Smooth muscle cell of the umbilical artery (primary cell): ENCODE measurements at places on chromosomes 12 and 14. TPM values are rescaled to one million over a fixed set of nuclear protein-coding genes. Genes with fewer than 3 reads are reported as not detected.

CBLN3 gene
- total RNA-seq = 1.7 and 2.7 TPM in 2 replicates

DTX1 gene
- not detected in 2 replicates for total RNA-seq

PRPH gene
- not detected in 2 replicates for total RNA-seq

PIWIL1 gene
- total RNA-seq = not detected in 2 replicates

C12orf56 gene
- 0.30 and 1.8 TPM in 2 replicates for total RNA-seq

HOXC12 gene
- not detected in 2 replicates for total RNA-seq

FAR2 gene
- 0.89 and 4.2 TPM in 2 replicates for total RNA-seq

LARP4 gene
- total RNA-seq = 44.5 and 56.6 TPM in 2 replicates

LPAR5 gene
- not detected in 2 replicates for total RNA-seq

SYCP3 gene
- total RNA-seq = 0.30 and 0.32 TPM in 2 replicates

MGP gene
- total RNA-seq = 6.7 and 31.5 TPM in 2 replicates

SELPLG gene
- 0.89 and 2.2 TPM in 2 replicates for total RNA-seq

SYNJ2BP gene
- 19.2 and 19.6 TPM in 2 replicates for total RNA-seq

PHETA1 gene
- total RNA-seq = 7.7 and 12.0 TPM in 2 replicates

TSPAN11 gene
- under 0.01 and 0.69 TPM in 2 replicates for total RNA-seq

RNASE7 gene
- total RNA-seq = not detected in 2 replicates

KLHL33 gene
- total RNA-seq = under 0.01 and 0.05 TPM in 2 replicates

EIF4B gene
- total RNA-seq = 1,104 and 1,171 TPM in 2 replicates

IFNG-AS1 gene
- total RNA-seq = not detected in 2 replicates

NUMB gene
- total RNA-seq = 20.8 and 61.4 TPM in 2 replicates

TMEM229B gene
- total RNA-seq = 1.8 and 2.4 TPM in 2 replicates

TAS2R14 gene
- 4.2 and 5.4 TPM in 2 replicates for total RNA-seq

RNF31 gene
- total RNA-seq = 28.5 and 44.6 TPM in 2 replicates

KRT77 gene
- total RNA-seq = not detected in 2 replicates

CLEC1A gene
- not detected in 2 replicates for total RNA-seq

WDHD1 gene
- 9.5 and 17.7 TPM in 2 replicates for total RNA-seq

A2ML1 gene
- not detected in 2 replicates for total RNA-seq

LRRIQ1 gene
- total RNA-seq = 0.30 and 0.69 TPM in 2 replicates

IFI27L2 gene
- total RNA-seq = 39.6 and 181 TPM in 2 replicates

LBHD2 gene
- total RNA-seq = not detected in 2 replicates

CLEC6A gene
- not detected in 2 replicates for total RNA-seq

RAPGEF3 gene
- 4.2 and 6.1 TPM in 2 replicates for total RNA-seq

P2RX2 gene
- total RNA-seq = not detected in 2 replicates

PLA2G1B gene
- not detected in 2 replicates for total RNA-seq

CALM1 gene
- total RNA-seq = 335 and 397 TPM in 2 replicates

SLCO1B1 gene
- total RNA-seq = not detected in 2 replicates

FOXN4 gene
- not detected in 2 replicates for total RNA-seq

SLC25A21 gene
- total RNA-seq = 0.51 and 0.89 TPM in 2 replicates

KRT83 gene
- total RNA-seq = not detected in 2 replicates

AQP2 gene
- total RNA-seq = not detected in 2 replicates

RILPL1 gene
- 7.7 and 11.2 TPM in 2 replicates for total RNA-seq

AGAP2 gene
- total RNA-seq = 0.23 and 0.30 TPM in 2 replicates

RERG gene
- total RNA-seq = 0.14 and 0.30 TPM in 2 replicates

SRRM4 gene
- under 0.01 TPM in 1 of 2 replicates, not detected in the other for total RNA-seq

CEBPE gene
- total RNA-seq = not detected in 2 replicates

KCNJ8 gene
- total RNA-seq = 1.8 and 6.2 TPM in 2 replicates

TMPRSS12 gene
- total RNA-seq = not detected in 2 replicates

HOXC9 gene
- total RNA-seq = 4.3 and 4.5 TPM in 2 replicates

SMARCC2 gene
- total RNA-seq = 27.3 and 39.4 TPM in 2 replicates

SPX gene
- 0.89 and 1.9 TPM in 2 replicates for total RNA-seq

GPRC5A gene
- 6.2 and 13.3 TPM in 2 replicates for total RNA-seq

PTPRO gene
- 0.28 and 0.30 TPM in 2 replicates for total RNA-seq

DHRS2 gene
- 1.3 and 3.9 TPM in 2 replicates for total RNA-seq

TMTC3 gene
- 55.5 and 74.5 TPM in 2 replicates for total RNA-seq

DNAJC22 gene
- 0.83 and 1.2 TPM in 2 replicates for total RNA-seq

GLIPR1L1 gene
- not detected in 2 replicates for total RNA-seq

ART4 gene
- total RNA-seq = 2.6 and 6.5 TPM in 2 replicates

RNFT2 gene
- total RNA-seq = 2.7 and 5.7 TPM in 2 replicates

CCDC177 gene
- not detected in 2 replicates for total RNA-seq

CD163 gene
- total RNA-seq = not detected in 2 replicates
